NCI-H748 treated with DMSO at 0.1 percent for 48 hours (cell line): ENCODE measurements at places on chromosomes 2 and 18.
A peak's percentile ranks its signal among the peaks of the same experiment; 100 is the strongest.

GRCh38 chr2:3183766-3184165 is 193.9 kb downstream of the EIPR1 start:
- no peak for DNase-seq

DNA sequence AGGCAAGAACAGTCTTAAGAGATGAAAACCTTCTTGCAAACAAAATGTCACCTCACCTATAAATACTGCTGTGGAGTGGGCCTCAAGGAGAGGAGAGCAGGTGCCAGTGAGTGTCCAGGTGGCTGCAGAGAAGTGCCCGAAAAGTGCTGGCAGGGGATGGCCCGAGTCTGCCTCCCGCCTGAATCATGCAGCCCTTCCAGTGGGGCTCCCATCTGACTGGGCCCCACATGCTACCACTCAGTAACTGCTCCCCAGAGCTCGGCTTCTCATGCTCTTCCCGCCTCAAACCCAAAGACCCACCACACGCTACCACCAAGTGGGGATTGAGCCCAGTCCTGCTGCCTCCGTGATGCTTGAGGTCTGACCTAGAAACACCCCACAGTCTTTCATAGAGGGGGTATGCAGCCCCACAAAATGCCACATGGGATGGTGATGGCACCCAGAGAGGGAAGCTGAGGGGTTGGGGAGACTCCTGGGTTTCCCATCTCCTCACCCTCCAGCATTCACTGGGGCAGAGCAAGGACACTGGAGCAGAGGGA is 7.4 kb downstream of the HS6ST1 start:
- no peak for DNase-seq

GRCh38 chr2:42792087-42792582 is 248 bp downstream of the HAAO start:
- no peak for DNase-seq

GRCh38 chr2:85999061-85999831 is 106.4 kb downstream of the POLR1A start:
- DNase-seq = no peak

DNA sequence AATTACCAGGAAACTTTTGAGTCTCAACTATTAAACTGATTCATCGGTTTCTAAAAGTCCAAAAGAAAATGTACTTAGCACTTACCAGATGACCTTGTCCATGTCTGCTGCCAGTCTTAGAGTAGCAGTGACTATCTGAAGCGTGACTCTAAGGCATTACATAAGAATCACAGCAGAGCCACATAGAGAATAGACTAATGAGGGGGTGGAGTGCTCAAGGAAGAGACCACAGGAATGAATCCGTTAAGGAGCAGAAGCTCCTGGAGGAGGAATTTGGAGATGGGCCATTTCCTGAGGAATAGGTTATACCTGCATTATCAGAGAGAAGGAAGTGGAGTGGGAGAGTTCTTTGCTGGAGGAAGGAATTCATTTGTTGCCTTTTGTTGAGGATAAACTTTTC is 116.0 kb downstream of the MAP3K20 start:
- no peak for DNase-seq

GRCh38 chr2:42368817-42369531 is 8.0 kb upstream of the COX7A2L start:
- DNase-seq = peak; percentile 76

DNA sequence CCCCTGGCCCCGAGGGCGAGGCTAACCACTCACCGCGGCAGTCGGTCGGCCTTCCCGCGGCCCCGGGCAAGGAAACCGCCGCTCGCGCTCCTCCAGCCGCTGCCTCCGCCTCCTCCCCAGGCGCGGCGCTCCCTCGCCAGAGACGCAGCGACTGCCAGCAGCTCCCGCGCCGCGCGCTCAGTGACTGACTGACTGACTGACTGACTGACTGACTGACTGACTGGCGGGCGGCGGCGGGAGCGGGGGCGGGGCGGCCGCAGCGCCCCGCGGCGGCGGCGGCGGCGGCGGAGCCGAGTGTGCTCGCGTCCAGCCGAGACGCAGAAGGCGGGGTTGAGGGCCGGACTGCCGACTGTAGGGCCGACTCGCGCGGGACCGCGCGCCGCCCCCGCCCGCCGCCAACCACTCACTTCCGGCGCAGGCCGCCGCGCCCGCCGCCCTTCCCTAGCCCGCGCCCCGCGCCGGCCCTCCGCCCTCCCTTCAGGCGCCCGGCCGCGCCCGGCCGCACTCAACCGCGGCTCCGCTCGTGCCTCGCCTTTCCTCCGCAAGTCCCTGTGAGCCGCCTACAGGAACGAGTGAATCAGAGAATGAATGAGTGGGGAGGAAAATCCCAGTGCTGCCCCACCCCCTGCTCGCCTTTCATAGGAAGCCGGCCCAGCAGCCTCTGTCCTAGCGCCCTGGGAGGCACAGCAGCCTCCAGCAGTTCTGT is at the start of gene RAPH1:
TSS of gene RAPH1 (minus strand) at position 224 of the 706 bp plus-strand sequence. CDS start 39,948 bp downstream, outside the sequence.
- peak; percentile 71 for DNase-seq

DNA sequence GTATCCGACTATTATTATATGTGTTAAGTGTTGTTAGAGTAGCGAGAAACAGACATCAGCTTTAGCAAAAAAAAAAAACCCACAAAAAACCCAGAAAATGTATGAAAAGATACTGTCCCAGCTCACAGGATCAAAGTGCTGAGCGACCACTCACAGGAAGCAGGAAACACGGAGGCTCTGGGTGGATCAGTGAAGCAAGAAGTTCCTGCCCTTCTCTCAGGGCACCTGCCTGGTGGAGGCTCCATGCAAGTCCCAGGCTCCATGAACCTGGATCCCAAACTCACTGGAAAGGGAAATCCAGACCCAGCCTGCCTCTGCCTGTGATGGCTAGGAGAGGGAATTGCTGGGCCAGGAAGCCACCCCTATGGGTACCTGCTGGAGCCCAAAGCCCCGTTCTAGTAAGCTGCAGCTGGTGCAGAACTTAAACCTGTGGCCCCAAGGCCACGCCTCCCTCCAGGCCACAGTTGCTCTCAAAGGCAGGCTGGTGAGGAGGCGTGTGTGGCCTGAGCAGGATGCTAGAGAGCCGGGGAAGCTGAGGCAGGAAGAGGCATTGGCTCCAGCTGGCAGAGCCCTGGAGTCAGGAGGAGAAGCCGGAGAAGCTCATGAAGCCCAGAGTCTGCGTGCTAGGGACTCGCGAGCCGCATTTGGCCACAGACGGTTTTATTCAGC is 63.5 kb upstream of the TAF1B start:
- no peak for DNase-seq

DNA sequence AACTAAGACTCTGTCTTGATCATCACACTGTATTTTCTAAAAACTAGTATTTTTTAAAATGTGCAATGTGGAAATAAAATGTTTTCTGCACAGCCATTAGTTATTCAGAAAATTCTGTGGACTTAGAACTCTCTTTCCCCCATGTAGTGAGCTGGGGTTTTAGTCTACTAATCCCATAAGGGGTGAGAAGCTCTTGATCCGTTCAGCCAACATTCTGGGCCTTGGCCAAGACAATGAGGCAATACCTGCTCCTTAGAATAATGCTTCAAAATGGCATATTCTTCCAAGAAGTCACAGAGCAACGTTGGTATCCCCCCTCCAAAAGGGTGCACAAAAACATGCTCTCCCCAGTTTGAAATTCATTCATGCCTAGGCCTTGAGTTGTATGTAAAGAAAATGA is 4.0 kb downstream of the REEP1 start:
- no peak for DNase-seq

GRCh38 chr2:214450118-214450894 is 39.5 kb downstream of the VWC2L start:
- DNase-seq = no peak

DNA sequence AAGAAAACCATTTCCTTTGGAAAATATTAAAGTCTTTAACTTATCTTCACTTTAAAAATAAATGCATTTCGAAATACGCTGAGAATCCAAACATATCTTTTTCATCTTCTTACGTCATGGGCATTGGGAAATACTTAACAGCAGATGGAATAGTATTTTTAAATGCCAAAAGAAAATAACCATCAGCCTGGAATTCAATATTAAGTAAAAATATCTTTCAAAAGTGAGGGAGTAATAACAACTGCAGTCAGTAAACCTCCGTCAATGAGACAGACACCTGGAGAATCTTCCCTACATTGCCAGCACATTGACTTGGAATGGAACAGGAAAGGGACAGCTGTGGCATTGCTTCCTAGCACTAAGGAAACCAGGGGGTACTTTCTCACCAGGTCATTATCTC is 290.4 kb upstream of the TNP1 start:
- no peak for DNase-seq

GRCh38 chr2:30223413-30223874 is 7.9 kb upstream of the LBH start:
- DNase-seq = no peak
